ENCODE measurements at places on chromosomes 12 and 14. TPM values are rescaled to one million over a fixed set of nuclear protein-coding genes. Genes with fewer than 3 reads are reported as not detected.

DNA sequence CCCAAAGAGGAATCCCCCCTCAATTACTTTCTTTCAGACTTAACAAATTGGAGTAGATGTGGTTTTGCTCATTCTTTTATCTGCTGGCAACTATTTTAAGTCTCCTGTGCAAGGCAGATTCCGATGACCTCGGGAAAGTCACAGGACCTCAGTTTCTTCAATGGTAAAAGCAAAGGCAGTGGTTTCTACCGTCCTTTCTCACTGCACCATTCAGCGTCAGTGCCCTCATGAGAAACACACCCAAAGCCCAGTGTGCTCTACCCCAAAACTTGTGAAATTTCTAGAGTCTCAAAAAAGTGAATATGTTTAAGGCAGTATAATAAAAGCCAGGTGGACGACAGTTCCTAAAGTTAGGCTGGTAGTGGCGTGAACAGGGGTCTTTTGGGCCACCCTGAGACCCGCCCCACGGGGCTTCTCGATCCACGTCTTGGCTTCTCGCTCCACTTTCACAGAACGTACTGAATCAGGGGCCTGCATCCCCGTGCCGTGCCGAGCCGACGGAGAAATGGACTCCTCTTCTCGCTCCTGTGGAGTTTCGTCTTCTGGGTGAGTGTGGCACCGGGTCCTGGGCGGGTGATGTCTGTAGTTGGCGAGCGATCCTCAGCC is 1.3 kb upstream of the ARHGAP5 start:
- no peaks in the 10 kb centered on the region for H3K36me3 ChIP-seq
- H3K4me1 ChIP-seq: peaks cover 26% of the 10 kb centered on the region
- peak overlapping the region; percentile 98 for H3K27ac ChIP-seq
- peak overlapping the region; percentile 78 for H3K4me3 ChIP-seq
- no peak for DNase-seq

DNA sequence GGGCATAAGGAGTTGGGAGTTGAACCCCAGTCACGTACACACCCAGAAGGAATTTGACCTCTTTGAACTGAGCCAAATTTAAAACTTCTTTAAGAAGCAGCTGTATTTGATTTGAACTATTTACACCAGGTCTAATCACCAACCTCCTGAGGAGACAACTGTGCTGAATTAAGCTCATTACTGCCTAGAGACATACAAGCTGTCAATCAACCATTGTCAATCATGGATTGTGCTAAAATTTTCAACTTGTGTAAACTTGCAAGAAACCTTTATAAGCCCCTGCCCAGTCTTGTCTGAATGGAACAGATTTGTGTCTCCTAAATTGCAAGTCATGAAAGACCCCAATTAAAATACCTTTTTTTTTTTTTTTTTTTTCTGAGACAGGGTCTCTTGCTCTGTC is 44.3 kb upstream of the RESF1 start:
- no peaks in the 10 kb centered on the region for H3K4me1 ChIP-seq
- no peaks in the 10 kb centered on the region for H3K36me3 ChIP-seq
- no peak overlapping the region for H3K27ac ChIP-seq
- DNase-seq: no peak
- H3K4me3 ChIP-seq: no peak overlapping the region

- H3K27ac ChIP-seq: no peak overlapping the region
- H3K27me3 ChIP-seq: no peaks in the 10 kb centered on the region
- H3K36me3 ChIP-seq: no peaks in the 10 kb centered on the region
- no peak for DNase-seq
- no peak overlapping the region for H3K4me3 ChIP-seq
These were observed 3.2 kb upstream of the RFC5 start for GRCh38 chr12:118013283-118013682.

DNA sequence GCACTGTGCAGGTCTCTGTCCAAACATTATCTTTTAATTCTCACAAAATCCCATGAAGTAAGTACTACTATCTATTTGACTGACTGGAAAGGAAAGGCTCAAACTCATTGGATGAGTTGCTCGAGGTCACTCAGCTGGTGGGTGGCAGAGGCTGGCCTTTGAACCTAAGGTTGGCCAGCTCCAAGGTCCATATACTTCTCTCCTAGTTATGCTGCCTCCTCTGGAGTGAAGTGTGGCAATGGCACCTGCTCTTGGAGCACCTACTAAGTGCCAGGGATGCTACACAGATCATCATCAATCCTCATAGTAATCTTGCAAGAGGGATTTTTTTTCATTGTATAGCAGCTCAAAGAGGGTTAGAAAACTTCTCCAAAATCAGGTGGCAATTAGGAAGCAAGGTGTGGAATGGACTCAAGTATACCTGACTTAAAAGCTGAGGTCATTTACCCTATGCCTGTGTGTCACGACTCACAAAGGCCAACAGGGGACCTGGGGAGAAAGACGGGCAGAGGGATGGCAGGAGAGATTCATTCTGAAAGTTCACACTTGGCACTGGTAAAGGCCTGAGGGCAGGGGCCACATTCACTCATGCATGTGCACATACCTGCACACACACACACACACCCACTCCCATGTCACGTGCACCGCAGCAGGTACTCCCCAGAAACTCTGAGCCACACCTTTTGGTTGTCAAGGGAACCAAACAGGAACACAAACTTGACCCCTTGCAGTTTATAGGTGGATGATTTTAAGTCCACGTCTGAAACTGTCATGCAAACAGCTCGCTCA is 146.4 kb downstream of the FOXN3 start:
- H3K27ac ChIP-seq: no peak overlapping the region
- no peaks in the 10 kb centered on the region for H3K4me1 ChIP-seq
- no peak overlapping the region for H3K4me3 ChIP-seq
- DNase-seq: no peak
- H3K27me3 ChIP-seq: peaks cover 22% of the 10 kb centered on the region
- H3K36me3 ChIP-seq: no peaks in the 10 kb centered on the region

- no peaks in the 10 kb centered on the region for H3K36me3 ChIP-seq
- H3K4me3 ChIP-seq: no peak overlapping the region
- DNase-seq: no peak
- H3K27me3 ChIP-seq: no peaks in the 10 kb centered on the region
These were observed 54.9 kb downstream of the SLC16A7 start for GRCh38 chr12:59650588-59651228.

IAPP gene
- total RNA-seq: not detected

GRCh38 chr12:120922279-120922678 is 18.1 kb upstream of the SPPL3 start:
- no peaks in the 10 kb centered on the region for H3K27me3 ChIP-seq
- H3K27ac ChIP-seq: no peak overlapping the region
- no peak overlapping the region for H3K4me3 ChIP-seq
- H3K36me3 ChIP-seq: no peaks in the 10 kb centered on the region
- H3K4me1 ChIP-seq: peaks cover 18% of the 10 kb centered on the region

GRCh38 chr12:110234755-110235154 is 46.3 kb upstream of the ATP2A2 start:
- no peaks in the 10 kb centered on the region for H3K27me3 ChIP-seq
- H3K27ac ChIP-seq: peak overlapping the region; percentile 37
- H3K4me1 ChIP-seq: peaks cover 13% of the 10 kb centered on the region
- no peak overlapping the region for H3K4me3 ChIP-seq

DNA sequence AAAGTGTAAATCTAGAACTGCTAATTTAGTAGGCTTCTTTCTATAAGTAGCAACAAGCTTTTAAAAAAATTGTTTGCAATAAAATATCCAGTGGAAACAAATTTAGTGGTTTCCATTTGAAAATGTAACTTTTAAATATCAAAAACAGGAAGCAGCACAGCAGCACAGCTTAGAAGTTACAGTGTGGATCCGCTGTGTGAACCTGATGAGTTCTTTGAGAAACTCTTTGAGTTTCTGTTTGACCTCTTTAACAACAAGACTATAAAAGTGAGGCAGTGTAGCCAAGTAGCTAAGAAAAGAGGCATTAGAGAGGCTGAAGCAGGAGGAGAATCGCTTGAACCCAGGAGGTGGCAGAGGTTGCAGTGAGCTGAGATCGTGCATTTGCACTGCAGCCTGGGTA is 178.3 kb downstream of the NAV3 start:
- H3K27ac ChIP-seq: no peak overlapping the region
- H3K4me3 ChIP-seq: no peak overlapping the region
- H3K4me1 ChIP-seq: no peaks in the 10 kb centered on the region
- H3K27me3 ChIP-seq: no peaks in the 10 kb centered on the region
- no peak for DNase-seq

DNA sequence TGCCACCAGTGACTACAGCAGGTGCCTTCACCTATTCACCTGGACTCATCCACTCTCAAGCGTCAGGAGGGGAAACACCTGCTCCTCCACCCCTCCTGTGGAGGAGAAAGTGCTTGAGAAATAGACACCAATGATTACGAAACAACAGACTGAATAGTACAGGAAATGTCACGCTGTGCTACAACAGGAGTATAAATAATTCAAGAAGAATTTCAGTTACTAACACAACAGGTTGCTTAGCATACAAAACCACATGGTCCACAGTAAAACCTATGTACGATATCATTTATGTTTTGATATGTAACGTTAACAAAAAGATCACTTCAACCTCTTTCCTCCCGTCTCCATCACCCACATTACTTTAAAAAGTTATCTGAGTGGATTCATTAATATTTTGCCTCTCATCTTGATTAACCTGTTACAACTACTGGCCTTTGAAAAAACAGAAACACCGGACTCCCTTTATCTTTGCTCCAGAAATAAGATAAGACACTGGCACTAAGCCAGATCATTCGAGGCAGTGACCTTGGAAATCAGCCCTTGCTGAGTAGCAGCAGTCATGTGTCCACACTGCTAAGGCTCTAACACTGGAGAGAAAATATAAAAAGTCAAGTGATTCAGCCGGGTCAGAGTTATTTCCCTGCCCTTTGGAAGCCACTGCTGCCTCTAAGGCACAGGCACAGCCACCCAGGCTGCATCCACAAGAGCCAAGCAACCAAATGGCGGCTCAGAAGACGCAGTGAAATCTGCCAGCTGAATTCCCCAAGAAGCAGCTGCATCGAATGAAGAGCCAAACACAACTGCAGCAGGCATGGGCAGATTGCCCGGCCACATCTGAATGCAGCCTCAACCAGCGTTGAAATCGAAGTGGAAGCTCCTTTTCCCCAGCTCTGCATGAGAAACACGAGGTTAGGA is 40.9 kb downstream of the NT5DC3 start:
- H3K4me3 ChIP-seq: peak overlapping the region; percentile 29
- peak; percentile 96 for DNase-seq
- peaks cover 72% of the 10 kb centered on the region for H3K4me1 ChIP-seq
- H3K27ac ChIP-seq: peak overlapping the region; percentile 87

DNA sequence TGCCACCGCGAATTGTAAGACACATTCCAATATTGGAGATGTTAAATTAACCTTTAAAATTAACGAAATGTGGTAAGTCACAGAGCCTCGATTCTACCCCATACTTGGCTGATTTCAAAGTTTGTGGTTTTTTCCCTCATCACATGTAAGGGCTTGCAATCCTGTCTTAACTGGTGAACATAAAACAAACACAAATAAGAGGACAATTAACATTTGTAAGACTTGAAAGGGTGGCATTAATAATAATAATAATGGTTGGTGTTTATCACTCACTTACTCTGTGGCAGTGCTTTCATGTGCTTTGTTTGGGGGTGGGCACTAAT is 26.6 kb downstream of the PPFIBP1 start:
- H3K27me3 ChIP-seq: no peaks in the 10 kb centered on the region
- H3K4me3 ChIP-seq: peak overlapping the region; percentile 52
- no peaks in the 10 kb centered on the region for H3K36me3 ChIP-seq
- peak overlapping the region; percentile 98 for H3K27ac ChIP-seq

- peaks cover 47% of the 10 kb centered on the region for H3K4me1 ChIP-seq
- no peak for DNase-seq
- peak overlapping the region; percentile 40 for H3K4me3 ChIP-seq
These were observed 7.9 kb downstream of the HDAC7 start for GRCh38 chr12:47811581-47812484.

DNA sequence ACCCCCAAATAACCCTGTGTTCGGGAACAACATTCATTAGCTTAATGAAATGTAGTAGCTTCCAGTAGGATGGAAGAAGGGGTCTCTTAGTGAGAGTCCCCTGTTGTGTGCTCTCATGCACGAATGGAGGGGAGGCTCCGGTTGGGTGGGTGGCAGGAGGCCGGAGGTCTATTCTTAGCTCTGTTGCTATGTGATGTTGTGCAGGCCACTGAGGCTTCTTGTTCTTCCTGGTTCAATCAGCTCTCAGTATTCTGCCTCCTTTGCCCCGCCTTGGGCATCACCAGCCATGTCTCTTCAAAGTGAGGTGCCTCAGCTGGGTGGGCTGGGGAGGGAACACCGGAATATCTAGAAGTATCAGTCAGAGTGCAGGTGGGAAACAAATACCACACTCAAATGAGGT is 50.8 kb downstream of the KCNA1 start:
- H3K36me3 ChIP-seq: no peaks in the 10 kb centered on the region
- no peak overlapping the region for H3K27ac ChIP-seq
- no peak for DNase-seq
- no peak overlapping the region for H3K4me3 ChIP-seq
- H3K4me1 ChIP-seq: no peaks in the 10 kb centered on the region
- H3K27me3 ChIP-seq: peaks cover 95% of the 10 kb centered on the region

DNA sequence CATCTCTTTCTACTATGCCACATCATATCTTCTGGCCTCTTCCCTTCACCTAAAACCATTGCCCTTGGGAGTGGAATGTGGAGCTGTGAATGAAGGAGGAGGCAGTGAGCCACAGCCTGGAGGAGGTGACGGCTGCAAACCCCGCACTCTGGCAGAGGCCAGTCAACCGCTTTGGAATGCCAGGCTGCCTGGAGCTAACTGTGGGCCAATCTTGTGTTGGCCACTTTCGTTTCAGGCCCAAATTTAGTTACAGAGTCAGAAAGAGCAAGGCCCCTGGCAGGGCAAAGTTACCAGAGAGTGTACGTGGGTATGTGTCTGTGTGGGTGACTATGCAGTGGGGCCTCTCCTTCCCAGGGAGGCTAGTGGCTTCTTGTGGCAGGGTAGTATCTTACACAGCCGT is 40.1 kb downstream of the CACNA1C start:
- H3K4me1 ChIP-seq: no peaks in the 10 kb centered on the region
- H3K4me3 ChIP-seq: no peak overlapping the region
- peaks cover 96% of the 10 kb centered on the region for H3K27me3 ChIP-seq

OR6J1 gene
- not detected for total RNA-seq

VRTN gene
- total RNA-seq: not detected

- no peak overlapping the region for H3K4me3 ChIP-seq
- no peaks in the 10 kb centered on the region for H3K27me3 ChIP-seq
- no peak overlapping the region for H3K27ac ChIP-seq
- DNase-seq: no peak
- no peaks in the 10 kb centered on the region for H3K4me1 ChIP-seq
These were observed 171.7 kb downstream of the MIPOL1 start for GRCh38 chr14:37369425-37369824.

DNA sequence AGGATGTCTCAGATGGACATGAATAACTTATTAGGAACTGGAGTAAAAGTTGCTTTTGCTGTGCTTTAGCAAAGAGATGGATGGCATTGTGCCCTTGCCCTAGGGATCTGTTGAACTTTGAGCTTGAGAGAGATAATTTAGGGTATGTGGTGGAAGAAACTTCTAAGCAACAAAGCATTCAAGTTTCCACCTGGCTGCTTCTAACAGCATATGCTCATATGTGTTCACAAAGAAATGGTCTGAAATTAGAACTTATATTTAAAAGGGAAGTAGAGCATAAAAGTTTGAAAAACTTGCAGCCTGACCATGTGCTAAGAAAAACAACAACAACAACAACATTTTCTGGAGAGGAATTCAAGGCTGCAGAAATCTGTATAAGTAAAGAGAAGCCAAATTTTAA is 7.9 kb upstream of the CPSF6 start:
- H3K4me1 ChIP-seq: no peaks in the 10 kb centered on the region
- DNase-seq: no peak
- no peak overlapping the region for H3K4me3 ChIP-seq

RIMKLB gene
- 56.9 TPM for total RNA-seq

SLC6A13 gene
- not detected for total RNA-seq

LALBA gene
- total RNA-seq: not detected

Data from PC-9 (cell line).